Right renal pelvis (tissue), 4 donors: ENCODE measurements at places on chromosomes 3 and 15. TPM values are rescaled to one million over a fixed set of nuclear protein-coding genes. Genes with fewer than 3 reads are reported as not detected.

Gene KNG1
- polyA plus RNA-seq = 146 TPM

Gene CYP19A1
- 0.04 TPM for polyA plus RNA-seq

Gene ALS2CL
- 16.5 TPM for polyA plus RNA-seq

Gene PSMA4
- 294 TPM for polyA plus RNA-seq

Gene CD276
- polyA plus RNA-seq = 167 TPM

Gene CCK
- polyA plus RNA-seq = 0.44 TPM

Gene RBPMS2
- 11.8 TPM for polyA plus RNA-seq

Gene CELF6
- 5.2 TPM for polyA plus RNA-seq
